ENCODE measurements at places on chromosomes 4 and X.

DNA sequence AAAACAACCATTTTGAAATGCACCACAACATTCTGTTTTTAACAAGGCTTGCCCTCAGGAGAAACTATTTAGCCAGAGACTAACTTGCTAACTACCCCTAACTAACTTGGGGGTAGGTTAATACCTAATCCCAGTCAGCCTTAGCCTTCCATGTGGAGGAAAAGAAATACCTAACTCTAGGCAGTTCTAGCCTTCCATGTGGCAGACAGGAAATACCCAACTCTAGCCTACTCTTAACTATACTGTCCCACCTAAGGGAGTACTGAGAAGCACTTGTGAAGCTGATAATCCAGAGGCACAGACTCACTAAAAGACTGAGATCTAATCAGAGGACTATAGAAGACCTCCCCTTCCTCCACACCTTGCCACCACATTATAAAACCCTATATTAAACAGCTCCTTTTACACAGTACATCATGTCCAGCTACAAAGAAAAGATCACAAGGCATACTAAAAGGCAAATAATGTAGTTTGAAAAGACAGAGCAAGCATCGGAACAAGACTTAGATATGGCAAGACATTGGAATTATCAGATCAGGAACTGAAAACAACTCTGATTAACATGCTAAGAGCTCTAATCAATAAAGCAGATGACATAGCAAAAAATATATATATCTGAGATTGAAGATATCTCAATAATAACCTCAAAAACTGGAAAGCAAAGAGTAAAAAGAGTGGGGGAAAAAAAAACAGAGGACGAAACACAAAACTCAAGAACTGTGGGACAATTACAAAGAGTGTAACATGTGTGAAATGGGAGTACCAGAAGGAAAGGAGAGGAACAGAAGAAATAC lies 52.2 kb downstream of the FRYL start:
- DNase-seq, result no peak

DNA sequence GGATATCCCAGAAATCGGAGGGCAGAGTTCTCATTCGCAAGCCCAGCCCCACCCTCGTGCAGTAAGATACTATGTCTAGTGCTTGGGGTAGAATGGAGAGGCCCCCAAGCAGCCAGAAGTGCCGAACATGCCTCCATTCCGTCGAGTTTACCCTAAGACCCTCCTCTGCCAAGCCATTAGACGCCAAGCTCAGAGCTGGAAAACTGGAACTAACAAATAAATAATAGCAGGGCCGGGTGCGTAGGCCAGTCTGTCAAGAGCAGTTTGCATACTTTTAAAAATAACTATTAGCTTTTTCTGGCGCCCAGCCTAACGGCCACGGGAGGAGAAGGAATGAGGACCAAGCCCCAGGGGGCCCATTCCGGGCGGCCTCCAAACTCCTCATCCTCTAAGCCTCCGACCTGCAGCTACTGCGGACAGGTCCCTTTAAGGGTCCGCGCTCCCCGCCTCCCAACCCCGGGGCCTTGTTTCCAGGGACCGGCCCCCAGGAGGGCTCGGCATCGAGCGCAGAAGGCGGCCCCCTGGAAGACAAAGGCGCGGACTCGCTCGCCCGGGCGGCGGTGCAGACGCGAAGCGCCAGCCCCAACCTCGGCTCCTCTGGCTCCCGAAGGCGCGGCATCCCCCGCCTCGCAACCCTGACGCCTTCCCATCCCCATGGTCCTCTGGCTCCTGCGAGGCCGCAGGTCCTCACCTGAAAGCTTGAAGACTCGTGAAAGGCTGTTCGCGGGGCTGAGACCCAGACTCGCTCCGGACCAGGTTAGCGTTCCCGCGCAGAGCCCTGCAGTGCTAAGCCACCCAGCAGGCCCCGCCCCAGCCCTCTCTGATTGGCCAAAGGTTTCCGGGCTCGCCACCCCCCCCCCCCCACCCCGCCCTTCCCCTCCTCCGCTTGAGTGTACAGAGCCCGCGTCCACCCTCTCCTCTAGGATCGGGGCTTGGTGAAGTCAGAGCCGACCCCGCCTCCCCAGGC lies at the start of gene TMSB15A:
TMSB15A (minus strand) TSS at position 765 of the 967 bp plus-strand sequence.
- DNase-seq, result peak; percentile 5

DNA sequence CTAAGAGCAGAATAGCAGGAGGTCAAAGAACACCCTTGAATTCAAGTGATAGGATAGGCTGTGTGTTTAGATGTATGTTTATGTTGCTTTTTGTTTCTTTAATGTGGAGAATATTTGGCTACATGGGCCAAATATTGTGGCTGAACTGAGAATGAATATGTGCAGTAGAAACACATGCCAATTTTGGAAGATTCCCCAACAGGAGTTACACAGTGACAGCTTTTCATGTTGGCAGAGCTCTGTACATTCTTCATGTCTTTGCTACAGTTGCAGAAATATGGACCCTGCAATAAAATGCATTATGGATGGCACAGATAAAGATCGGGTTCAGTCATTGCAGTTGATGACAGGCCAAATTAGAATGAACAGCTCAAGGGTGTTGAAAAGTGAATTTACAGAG lies 82.8 kb upstream of the SLC4A4 start:
- no peak for DNase-seq

- peak; percentile 74 for DNase-seq
Observed at GRCh38 chr4:6916587-6917460, 7.2 kb downstream of the TBC1D14 start.

DNA sequence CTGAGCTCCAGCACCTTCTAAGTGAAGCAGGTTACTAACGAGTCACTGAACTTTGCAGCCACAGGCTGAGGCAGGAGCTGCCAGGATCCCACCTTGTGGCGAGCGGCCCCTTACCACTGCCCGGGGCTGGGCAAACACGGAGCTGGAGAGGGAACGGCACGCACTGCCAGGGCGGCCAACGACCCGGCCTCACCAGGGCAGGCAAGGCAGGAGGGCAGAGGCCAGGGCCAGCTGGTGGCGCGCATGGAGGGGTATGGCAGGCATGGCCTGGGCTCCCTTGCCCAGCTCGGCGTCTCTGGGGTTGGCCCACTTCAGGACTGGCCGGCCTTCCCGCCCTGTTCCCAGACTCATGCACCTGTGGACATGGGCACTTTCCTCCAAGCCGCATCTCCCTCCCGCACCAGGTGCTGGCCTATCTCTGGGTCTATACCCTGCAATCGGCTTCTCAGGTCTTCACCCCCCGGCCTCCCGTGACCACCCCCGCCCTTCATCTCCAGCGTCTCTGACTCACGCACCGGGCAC lies 64.9 kb downstream of the FAM53A start:
- DNase-seq, result no peak

GRCh38 chrX:38800981-38801845 lies at the start of gene MID1IP1:
TSS of gene MID1IP1 (plus strand) at chrX:38801459. CDS start at chrX:38804947, 3,488 bp downstream.
- DNase-seq, result no peak

GRCh38 chr4:2011583-2011982 lies 2.8 kb upstream of the NELFA start:
- DNase-seq, result no peak

- DNase-seq, result no peak
Observed at GRCh38 chrX:69182818-69183380, 17.6 kb upstream of the PJA1 start.

DNA sequence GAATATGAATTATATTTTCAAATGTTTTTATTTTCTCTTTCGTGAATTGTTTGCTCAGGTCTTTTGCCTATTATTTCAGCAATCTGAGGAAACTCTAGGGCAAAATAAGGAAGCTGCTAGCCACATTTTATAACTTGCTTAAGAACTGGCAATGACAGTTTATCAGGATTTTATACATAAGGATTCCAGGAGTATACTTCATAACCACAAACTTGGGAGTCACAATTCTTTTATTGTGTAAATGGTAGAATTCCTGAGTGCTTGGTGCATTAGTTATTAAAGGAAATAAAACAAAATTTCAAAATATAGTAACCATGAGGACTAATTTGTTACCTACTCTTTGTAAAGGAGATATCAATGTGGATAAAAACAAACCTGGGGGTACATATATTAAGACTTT lies 54.4 kb downstream of the PALLD start:
- DNase-seq, result peak; percentile 54

DNA sequence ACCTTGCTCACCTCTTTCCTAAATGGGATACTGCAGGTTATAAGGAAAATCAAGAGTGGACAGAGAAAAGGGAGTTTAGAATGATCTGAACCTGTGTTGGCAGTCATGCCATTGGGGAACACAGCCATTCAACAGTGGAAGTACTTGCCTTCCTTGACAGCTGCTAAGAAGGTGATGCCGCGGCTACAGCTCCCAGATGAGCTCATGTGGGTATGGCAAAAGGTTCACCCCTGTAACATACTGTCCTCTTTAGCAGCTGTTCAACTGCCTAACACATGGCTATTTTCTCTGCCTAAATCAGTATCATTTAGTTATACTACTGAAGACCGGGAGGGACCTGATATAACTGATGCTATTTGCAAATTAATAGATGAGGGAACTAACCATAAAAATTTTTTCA lies 76.8 kb downstream of the DCHS2 start:
- no peak for DNase-seq

GRCh38 chr4:51835079-51835478 lies 7.9 kb upstream of the DCUN1D4 start:
- no peak for DNase-seq

DNA sequence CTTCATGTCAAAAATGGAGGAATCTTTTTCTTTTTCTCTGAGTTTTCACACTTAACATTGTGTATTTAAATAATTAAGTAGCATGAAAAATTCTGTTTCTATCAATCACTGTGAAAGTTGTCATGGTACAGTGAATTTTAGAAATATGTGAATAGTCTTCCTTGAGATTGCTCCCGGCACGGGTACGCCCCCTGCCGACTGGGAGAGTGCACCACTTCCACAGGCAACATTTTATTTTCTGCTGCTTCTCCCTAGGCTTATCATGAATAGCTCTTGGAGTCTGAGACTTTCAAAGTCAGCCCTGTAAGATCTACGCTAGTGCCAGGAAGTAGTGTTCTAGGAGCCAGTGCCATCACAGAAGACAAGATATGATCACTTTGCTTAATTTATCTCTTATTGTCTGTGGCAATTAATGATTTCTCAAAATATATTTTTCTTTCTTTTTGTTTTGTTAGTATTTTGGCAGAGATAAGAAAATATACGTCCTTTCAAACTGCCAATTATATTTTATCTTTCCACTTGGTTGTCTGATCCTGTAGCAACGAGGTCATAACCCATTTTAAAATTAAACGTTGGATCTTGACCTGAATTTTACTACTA lies 763.8 kb upstream of the AADAT start:
- DNase-seq, result peak; percentile 57

- no peak for DNase-seq
Observed at GRCh38 chrX:153516073-153516472, 1.4 kb upstream of the ATP2B3 start.

GRCh38 chrX:15952212-15952611 lies 97.6 kb upstream of the AP1S2 start:
- no peak for DNase-seq

GRCh38 chr4:179750374-179750773 lies 2308.1 kb upstream of the AGA start:
- peak; percentile 42 for DNase-seq

DNA sequence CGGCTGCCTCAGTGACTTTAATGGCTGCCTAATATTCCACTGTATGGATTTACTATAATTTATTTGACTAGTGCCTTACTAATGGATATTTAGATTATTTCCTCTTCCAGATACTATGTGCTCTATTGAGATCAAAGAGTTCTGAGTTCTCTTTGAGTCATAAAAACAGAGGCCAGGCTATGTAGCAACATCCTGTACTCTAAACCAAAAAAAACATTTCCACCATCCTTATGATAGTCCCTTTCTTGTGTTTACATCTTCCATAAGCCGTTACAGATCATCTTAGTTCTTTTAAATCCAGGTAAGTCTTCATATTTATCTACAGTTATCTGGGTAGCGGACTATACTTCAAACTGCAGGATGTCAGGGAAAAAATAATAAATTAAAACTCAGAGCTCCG lies 56.6 kb upstream of the TMEM184C start:
- DNase-seq, result no peak

DNA sequence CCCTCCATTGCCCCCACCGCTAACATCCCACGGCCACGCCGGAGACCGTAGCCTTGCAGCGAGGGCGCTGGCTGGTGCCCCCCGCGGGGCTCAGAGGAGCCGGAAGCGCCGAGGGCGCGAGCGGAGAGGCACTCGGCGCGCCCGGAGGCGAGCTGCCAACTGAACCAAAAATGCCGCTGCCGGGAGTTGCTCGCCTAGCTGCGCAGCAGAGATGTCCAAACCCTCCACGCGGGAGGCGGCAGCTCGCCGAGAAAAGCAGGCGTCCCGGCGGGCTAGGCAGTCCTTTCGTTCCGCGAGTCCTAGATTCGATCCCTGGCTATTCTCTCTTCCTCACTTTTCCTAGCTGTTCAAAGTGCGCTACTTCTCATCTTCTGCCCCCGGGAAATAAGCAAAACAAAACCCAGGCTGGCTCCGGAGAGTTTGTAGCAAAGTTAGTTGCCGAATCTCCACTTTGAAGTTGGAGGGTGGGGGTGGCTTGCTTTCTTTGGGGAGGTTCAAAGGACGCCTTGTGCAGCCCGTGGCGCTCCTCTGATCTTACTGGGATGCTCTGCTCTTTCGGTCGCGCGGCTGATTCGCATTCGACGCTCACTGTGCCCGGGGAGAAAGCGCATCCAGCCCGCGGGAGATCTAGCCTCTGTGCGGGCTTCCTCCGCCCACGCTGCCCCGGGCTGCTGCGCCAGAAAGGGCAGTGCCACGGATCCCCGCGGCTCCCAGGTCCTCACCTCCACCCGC lies 723 bp downstream of the NKX6-1 start:
- peak; percentile 7 for DNase-seq

- DNase-seq, result no peak
Observed at GRCh38 chr4:32499171-32499570, 1779.0 kb downstream of the PCDH7 start.

DNA sequence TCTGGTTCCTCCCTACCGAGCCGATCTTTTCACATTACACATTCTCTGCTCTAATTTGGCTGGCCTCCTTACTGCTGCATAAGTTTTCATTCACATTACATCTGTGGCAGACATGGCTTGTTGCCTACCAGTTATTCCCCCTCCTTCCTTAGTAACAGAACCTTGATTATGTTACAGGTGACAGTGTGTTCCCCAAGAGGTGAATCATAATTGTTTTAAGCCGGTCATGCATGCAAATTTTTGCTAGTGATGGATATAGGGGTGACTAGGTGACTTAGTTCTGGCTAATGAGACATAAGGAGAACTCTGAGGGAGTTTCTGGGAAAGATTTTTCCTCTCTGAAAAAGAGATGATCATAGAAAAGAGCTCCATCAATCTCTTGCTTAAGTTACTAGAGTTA lies 8.4 kb upstream of the LAMP2 start:
- no peak for DNase-seq

Measured in A172 (cell line).